Central memory CD4-positive, alpha-beta T cell (primary cell): ENCODE measurements at places on chromosomes 7 and 10.

DNA sequence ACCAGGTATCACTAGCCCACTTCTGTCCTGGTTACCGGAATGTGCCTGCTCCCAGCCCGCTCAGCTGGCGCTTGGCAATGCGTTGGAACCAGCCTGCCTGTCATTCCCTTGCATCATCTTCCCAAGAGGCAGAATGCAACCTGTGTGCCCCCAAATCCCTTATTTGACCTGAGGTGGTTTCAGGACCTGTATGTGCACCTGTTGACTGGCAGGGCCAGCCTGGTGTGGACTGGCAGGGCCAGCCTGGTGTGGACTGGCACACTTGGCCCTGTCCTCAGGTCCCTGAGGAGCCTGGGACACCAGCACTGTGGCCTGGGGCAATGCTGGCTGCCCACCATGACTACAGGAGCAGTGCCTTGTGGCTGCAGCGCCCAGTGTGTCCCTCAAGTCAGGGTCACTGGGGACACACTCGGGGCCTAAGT is 38.2 kb downstream of the ZNF467 start:
- DNase-seq: no peak

DNA sequence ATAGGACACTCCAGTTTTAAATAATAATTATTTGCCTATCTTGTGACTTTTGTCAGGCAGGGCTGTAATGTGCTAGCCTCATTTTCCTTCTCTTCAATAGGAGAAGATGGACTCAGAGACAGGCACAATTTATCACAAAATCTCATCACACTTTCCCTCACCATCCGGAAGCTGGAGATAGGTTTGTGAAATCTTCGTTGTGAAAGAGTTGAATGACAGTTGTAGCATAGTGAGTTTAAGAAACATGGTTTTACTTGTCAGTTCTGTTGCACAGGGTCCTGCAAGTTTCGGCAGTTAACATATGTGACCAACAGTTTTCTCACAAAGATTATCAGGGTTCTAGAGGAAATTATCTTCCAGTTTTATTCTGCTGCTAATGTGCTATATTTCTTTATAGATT is 37.7 kb upstream of the MAP3K8 start:
- no peak for DNase-seq

- no peak for DNase-seq
Measured at GRCh38 chr10:78932861-78933260, 135.9 kb upstream of the ZMIZ1 start.

GRCh38 chr10:9807846-9808245 is 1209.8 kb upstream of the CELF2 start:
- no peak for DNase-seq

DNA sequence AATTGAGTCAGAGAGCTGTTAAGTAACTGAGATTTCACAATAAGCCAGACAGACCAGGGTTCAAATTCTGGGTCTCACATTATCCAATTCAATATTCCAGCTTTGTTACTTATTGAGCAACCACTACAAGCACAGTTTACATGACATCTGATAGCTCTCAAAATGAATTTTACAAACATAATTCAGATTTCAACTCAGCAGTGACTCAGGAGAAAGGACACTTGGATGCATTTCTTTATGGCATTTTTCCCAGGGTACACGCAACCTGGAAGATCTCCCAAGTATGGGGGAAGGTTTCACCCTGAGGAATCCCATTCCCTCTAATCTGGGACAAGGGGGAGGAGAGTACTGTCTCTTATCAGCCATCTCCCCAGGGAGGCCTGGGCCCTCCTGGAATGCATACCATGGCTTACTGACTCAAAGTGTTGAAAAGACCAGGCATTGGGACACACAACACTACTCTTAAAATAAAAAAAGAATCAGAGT is 102.4 kb downstream of the CFTR start:
- DNase-seq: no peak

- DNase-seq: no peak
Measured at GRCh38 chr10:114876602-114877300, 55.2 kb downstream of the FHIP2A start.

DNA sequence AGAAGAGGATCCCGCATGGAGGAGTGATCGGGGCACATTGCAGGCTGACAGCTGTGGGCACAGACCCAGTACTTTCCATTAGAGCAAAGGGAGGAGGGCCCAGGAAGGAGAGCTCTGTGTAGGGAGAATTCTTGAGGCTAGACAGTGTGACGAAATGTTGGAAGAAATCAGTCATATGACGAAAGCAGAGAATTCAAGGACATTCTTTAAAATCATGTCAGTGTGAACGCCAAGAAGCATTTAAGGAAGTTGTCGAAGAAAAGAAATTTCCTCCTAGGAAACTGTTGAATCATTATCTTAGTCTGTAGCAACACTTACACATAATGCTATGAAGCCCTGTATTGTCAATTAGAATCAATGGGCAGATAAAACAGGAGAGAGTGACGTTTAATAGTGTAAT is 191.3 kb upstream of the ADARB2 start:
- no peak for DNase-seq

DNA sequence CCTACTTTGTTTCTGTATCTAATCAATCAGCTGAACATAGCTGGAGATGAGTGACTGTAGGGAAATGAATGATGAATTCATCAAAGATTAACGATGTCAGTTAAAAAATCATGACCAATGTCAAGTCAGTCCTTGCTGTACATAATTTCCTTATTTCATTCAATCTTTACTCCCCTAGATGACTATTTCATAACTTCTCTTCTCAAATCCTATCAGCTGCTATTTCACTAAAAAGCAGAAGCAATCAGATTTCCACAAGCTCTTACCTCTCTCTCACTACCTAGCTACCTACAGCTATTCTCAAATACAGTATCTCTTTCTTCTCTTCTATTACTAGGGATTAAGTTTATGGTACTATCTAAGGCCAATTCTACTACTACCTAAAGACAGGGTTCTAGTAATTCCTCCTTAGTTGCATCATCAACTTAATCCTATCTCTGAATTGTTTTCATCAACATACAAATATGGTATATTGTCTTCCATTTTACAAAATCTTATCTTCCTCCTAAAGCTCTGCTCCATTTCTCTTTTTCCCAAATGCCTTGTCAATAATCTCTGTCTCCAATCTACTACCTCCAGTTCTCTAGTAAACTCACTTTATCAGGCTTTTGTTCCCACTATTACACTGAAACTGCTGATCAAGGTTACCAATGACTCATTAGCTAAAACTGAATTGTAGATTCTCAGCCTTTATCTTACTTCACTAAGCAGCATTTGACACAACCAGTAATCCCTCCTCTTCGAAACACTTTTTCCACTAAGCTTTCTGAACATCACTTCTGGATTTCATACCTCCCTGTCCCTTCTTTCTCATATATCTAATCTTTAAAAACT is 28.4 kb downstream of the JMJD1C start:
- DNase-seq: no peak

DNA sequence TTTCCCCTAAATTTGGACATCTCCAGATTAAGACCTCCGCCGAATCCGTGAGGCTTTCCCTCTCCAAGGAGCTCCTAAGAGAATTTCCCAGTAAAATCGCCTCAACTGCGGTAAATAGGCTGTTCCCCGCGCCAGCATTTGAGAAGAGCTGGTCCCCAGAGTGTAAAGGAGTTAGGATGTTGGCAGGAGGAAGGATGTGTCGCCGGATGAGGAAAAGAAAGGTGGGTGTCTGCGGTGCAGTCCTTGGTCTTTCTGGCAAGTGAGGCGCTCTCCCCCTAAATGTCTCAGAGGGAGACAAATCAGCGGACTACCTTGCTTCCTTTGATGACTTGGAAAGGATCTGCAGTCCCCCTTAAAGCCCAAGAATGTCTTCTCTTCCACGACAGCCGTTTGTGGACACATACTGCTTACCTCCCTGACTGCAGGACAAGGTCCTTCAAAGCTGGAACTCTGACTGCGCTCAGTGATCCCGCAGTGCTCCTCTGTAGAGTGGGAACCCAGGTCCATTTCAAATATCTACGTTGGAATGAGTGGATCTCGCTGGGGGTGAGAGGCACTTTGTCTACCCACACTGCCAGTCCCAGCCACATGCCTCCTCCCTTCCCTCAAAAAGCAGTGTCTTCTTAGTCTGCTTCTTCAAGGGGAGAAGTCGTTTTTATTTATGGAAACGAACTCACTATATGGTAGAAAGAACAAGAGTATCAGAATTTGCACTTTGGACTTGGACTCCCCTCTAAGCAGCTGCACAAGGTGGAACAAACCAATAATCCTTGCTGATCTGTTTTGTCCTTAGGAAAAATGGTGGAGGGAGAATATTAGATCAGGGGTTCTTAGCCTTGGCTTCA is 1.1 kb upstream of the DLG5 start:
- no peak for DNase-seq

- DNase-seq: peak; percentile 18
Measured at GRCh38 chr10:30002426-30003266, 56.7 kb downstream of the JCAD start.

DNA sequence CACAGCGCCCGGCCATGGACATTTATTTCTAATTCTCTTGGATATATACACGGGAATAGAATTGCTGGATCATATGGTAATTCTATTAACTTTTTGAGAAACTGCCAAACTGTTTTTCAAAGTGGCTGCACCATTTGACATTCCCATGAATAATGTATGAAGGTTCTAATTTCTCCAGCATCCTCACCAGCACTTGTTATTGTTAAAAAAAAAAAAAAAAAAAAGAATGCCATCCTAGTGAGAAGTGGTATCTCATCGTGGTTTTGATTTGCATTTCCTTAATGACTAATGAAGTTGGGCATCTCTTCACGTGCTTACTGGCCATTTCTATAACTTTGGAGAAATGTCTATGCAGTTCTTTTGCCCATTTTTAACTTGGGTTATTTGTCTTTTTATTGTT is 13.5 kb downstream of the CNNM2 start:
- DNase-seq: no peak

DNA sequence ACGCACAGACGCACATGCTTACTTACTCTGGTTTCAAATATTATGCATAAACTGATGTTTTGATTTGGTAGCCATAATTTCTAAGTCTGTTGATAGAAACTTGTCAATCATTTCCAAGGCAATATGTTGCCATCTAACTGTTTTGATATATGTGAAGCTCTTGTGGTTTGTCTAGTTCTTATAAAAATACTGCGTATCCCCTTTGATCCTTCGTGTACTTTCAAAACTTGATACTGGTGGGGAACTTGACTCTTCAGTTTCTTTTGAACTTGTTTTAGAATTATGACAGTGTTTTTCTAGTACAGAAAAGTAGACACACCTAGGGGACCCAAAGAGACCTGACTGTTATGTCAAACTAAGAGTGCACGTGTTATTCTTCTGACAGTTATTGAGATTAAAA is 708.0 kb downstream of the LRMDA start:
- no peak for DNase-seq

DNA sequence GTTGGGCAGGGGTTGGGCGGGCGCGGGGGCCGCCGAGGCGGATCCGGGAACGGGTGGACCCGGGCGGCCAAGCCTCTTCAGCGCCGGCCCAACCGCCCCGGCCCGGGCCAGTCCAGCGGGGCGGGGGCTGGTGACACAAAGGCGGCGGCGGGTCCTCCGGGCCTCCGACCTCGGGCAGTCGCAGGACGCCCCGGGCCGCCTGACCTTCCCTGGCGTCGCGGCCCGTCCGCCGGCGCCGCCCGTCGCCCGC is 54.2 kb downstream of the METTL2B start:
- DNase-seq: no peak

DNA sequence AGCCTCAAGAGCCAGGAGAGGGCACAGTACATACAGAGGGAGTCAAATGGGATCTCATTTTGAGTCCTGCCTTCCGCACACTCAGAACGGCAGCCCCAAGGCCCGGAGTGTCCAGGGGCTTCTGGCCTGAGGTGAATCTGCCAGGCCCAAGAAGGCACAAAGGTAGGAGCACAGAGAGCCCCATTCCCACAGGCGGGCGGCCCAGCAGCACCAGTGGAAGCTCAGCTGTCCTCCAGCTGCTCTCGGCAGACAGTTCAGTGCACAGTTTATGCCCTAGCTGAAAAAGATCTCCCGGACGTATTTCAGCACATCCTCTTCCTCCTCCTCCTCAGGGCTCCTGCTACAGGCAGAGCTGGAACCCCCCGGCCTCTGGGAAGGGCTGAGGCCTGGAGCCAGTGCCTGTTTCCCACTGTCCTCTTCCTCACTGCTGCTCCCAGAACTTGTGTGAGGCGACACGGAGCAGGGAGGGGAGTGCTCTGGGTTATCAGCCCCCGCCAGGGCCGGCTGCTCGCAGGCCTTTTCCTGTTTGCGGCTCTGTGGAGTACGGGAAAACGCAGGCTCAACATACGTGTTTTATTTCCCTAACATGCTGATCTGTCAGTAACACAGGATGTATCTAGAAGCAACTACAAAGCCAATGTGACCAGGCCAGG is 4.0 kb downstream of the CYREN start:
- DNase-seq: no peak

DNA sequence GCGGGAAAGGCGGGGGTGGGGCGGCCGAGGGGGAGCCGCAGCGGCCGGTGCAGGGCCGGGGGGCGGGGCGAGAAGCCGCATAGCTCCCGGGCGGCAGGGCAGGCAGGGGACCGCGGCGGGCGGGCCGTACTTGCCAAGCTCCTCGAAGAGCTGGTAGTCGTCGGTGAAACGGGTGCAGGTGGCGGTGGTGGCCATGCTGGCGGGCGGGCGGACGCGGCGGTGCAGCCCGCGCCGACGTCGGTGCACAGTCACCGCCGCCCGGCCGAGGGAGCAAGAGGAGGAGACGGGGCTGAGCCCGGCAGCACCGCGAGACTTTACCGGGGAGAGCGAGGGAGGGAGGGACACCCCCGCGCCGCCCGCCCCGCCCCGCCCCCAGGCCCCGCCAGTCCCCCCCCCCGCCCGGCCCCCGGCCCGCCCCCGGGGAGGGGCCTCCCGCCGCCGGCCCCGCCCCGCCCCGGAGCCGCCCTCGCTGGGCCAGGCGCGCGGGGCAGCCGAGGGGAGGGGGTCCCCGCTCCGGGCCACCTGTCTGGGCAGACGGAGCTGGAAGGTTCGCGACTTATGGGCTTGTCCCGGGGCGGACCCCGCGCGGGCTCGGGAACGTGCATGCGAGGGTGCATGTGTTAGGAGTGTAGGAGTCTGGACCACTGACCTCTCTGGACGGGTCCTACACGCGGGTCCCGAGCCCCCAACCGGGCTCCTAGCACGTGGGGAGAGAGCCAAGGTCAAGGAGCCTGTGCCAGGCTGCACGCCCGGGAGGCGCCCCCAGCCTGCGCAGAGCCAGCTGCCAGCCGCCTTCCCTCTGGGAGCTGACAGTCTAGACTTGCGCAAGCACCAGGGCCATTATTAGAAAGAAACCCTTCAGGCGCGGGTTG is at the start of gene CAMK2G:
Gene CAMK2G (minus strand): TSS at position 289 of the 872 bp plus-strand sequence. CDS start 94 bp downstream, at position 195.
- peak; percentile 84 for DNase-seq

- no peak for DNase-seq
Measured at GRCh38 chr7:69176841-69177240, 421.4 kb upstream of the AUTS2 start.

GRCh38 chr7:152571068-152571467 is 104.9 kb downstream of the XRCC2 start:
- DNase-seq: no peak
